Right atrium auricular region (tissue), 2 donors: ENCODE measurements at places on chromosomes 3 and 15. TPM values are rescaled to one million over a fixed set of nuclear protein-coding genes. Genes with fewer than 3 reads are reported as not detected.

DNA sequence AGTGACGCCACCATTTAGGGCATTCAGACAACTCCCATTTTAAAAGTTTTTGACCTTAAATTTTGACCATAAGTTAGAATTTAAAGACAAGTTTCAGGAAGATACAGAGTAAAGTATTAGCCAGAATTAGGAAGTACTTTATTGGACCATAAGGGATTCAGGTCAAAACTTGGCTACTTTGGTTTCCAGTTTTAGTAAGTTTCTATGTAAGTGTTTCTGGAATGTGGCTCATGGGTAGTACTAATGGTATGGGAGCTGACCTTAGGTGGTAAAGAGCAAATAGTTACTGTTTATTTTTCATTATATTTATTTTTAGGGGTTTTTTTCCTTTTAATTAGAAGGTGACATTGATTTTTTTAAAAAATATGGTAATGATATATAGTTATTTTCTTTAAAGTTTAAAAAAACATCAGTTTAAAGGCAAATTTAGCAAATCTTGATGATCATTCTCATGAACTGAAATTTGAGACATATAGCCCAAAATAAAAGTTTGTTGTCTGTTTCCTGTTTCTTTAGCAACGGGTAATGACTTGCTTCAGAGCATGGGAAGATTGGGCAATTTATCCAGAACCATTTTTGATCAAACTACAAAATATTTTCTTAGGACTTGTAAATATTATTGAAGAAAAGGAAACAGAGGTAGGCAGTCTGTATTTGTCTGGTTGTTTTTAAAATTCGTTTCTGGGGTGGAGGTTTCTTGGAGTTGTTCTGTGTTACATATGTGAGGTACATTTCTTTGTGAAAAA, 34.3 kb downstream of the U2SURP start:
- DNase-seq: no peak

DNA sequence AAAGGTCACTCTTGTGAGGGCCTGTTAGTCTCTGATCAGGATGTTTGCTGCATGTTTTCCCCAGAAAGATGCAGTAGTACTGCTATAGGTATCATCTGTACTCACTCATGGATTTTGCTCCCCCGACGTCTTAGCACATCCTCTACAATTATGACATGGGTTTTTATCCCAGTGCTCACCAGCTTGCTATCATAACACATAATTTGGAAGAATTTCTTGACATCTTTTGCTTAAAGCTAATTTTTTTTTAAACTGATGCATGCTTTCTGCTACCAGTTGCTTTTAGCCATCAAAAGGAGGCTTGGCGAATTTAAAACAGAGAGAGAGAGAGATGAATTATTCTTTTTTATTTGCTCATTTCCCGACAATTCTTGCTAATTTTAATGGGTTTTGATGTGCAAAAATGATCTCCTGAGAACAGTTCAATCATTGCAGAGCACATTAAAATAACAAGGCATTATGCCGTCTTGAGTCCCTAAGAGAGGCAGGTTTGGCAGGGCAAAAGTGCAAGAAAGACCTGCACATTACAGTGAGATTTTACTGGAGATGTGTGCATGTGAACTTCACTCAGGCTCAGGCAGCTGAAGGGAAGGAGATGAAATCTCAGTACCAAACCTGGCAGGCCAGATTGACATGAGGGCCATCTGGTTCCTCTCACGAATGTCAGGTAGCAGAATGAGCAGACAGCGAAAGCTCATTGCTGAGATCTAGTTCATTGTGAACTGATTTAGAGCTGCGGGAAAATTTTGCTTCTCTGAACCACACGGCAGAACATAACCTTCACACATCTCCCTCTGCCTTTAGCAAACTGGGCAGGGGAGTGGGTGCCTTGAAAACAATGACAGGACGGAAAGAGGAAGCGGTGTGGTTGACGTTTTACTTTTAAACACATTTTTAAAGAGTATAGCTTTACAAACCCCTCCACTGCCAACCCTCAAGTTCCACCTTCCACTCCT, 25.9 kb upstream of the GOLGA8B start:
- no peak for DNase-seq

The ACTRT3 gene
- total RNA-seq: 0.30 TPM

DNA sequence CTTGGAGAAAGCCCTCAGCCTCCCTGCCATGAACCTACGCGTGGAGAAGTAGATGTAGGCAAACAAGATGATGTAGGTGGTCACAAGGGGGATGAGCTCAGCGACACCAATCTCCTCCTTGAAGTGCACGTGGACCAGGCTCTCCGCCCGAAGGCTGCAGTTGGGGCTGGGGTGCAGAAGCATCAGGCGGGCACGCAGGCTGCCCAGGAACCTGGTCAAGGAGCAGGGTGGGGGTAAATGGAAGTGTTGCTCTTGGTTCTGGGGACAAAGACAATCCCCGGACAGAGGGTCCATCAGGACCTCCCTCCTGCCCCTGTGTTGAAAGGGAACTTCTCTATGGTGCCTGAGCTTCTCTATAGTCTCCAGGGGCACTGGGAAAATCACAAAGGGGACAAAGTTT, 45.1 kb downstream of the PTPN23 start:
- DNase-seq: no peak

The EAF2 gene
- total RNA-seq: 1.6 TPM

DNA sequence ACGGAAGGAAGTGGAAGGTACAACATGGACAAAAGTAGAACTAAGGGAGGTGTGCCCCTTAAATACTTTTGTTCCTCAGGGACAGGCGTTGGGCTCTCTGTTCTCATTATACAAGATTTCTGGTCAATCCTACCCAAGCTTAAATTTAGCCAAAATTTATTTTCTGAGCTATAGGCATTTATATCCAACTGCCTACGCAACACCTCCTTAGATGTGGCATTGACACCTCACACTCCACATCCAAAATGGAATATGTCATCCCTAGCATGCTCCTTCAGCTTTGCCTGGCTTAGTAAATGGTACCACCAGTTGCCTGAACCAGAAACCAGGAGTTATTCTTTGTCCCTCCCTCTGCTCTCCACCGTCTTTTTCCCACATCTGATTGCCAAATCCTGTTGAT, 26.2 kb downstream of the FANCD2OS start:
- DNase-seq: no peak

DNA sequence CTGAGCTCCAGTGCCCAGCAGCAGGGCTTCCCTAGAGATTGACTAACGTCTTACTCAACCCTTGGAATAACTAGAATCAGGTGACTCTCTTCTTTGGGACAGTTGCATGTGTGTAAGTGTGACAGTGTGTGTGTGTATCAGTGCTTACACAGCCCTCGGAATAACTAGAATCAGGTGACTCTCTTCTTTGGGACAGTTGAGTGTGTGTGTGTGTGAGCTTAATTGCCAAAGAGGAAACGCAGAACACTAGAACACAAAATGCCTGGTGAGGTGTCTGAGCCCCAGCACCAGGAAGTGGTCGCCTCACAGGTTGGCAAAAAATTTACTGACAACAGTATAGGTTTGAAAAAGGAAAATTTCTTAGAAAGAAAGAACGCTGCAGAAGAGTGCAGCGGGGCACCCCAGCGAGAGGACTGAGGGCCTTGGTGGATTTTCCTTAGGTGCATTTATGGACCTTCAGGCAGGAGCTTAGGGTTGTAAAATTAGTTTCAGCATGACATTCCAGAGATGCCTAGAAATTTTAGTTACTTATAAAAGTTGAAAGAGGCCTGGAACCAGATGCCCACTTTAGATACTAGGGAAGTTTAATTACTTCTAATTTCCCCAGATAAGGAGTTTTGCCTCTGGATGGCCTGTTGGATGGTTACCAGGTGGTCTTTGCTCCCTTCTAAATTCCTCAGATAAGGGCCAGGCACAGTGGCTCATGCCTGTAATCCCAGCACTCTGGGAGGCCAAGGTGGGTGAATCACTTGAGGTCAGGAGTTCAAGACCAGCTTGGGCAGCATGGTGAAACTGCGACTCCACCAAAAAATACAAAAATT, 3.7 kb upstream of the WDR82 start:
- no peak for DNase-seq

GRCh38 chr15:69090197-69090948, 70.1 kb upstream of the GLCE start:
- DNase-seq: no peak

The SCAANT1 gene
- not detected for total RNA-seq

GRCh38 chr15:56568466-56569167, 103.7 kb upstream of the MNS1 start:
- no peak for DNase-seq

The ACKR4 gene
- total RNA-seq: 3.9 TPM

- DNase-seq: no peak
These were observed 72.0 kb downstream of the AKAP13 start for GRCh38 chr15:85452436-85452835.

GRCh38 chr15:79896634-79897379, at the start of gene MTHFS:
Gene MTHFS, minus strand, starts transcription at chr15:79897014. Its CDS starts 26 bp downstream, at chr15:79896988.
- DNase-seq: peak; percentile 63

The LRRC3B gene
- 0.04 TPM for total RNA-seq

The CDHR4 gene
- total RNA-seq: not detected

- DNase-seq: peak; percentile 94
These were observed at the start of gene TMOD3 for GRCh38 chr15:51829376-51830275. Gene TMOD3, plus strand, starts transcription at chr15:51829653. Its CDS starts 33,232 bp downstream, at chr15:51862885.

GRCh38 chr15:45919806-45920205, 285.0 kb downstream of the SQOR start:
- DNase-seq: no peak

The GPR160 gene
- 0.96 TPM for total RNA-seq

DNA sequence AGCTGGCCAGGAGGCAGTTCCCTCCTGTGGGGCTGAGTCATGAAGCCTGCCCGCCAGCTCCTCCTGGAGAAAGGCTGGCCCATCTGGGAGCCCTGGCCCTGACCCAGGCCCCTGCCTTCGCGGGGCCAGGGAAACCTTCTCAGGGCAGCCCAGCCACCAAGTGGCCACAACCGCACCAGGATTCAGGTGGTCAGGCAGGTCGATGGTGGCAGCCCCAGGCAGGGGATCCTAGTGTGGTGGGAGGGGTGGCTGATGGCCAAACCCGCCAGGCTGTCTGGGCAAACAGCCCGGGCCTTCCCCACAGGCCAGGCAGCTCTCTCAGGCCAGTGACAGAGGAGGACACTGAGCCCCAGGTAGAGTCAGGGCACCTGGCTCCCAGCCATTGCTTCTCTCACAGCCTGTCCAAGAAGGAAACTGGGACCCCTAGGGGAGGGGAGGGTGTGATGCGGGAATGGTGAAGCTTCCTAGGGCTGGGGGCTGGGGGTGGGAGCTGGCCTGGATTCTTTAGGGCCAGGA, 1.2 kb downstream of the TWF2 start:
- peak; percentile 93 for DNase-seq

The CHL1 gene
- total RNA-seq: 36.7 TPM

GRCh38 chr3:29311795-29312194, 30.9 kb downstream of the RBMS3 start:
- no peak for DNase-seq

DNA sequence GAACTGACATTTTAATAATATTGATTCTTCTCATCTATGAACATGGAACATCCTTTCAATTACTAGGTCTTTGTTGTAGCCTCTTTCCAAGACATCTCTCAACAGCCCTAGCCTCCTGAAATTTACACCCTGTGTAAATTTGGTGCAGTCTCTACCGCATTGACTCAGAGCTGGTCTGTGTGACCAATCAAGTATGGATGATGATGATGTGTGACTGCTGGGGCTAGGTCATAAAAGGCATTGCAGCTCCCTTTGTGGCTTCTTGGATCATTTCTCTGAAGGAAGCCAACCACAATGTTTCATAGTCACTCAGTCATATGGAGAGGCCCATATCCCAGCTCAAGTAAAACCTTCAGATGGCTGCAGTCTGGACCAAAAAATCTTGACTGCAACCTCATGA, 62.1 kb upstream of the FAM3D start:
- DNase-seq: no peak

The TRIM42 gene
- not detected for total RNA-seq

- DNase-seq: no peak
These were observed 29.1 kb downstream of the FGD5 start for GRCh38 chr3:14847613-14848541.

DNA sequence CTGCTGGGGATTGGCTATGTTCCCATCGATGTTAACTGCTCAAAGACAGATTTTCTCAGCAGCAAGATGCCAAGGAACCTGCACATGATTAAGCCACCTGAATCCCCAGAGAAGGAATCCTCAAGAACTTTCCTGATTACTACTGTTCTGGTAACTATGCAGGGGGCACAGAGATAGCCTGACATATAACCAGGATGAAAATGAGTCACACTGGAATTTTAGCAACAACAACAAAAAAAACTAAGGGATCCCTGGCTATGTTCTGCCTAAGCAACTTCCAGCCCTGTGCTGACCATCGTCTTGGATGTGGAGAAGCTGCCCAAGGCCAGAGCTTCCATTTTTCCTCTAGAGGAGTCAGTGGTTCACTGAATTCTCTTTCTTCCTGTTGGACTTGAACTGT, 13.8 kb downstream of the RIOX2 start:
- no peak for DNase-seq

DNA sequence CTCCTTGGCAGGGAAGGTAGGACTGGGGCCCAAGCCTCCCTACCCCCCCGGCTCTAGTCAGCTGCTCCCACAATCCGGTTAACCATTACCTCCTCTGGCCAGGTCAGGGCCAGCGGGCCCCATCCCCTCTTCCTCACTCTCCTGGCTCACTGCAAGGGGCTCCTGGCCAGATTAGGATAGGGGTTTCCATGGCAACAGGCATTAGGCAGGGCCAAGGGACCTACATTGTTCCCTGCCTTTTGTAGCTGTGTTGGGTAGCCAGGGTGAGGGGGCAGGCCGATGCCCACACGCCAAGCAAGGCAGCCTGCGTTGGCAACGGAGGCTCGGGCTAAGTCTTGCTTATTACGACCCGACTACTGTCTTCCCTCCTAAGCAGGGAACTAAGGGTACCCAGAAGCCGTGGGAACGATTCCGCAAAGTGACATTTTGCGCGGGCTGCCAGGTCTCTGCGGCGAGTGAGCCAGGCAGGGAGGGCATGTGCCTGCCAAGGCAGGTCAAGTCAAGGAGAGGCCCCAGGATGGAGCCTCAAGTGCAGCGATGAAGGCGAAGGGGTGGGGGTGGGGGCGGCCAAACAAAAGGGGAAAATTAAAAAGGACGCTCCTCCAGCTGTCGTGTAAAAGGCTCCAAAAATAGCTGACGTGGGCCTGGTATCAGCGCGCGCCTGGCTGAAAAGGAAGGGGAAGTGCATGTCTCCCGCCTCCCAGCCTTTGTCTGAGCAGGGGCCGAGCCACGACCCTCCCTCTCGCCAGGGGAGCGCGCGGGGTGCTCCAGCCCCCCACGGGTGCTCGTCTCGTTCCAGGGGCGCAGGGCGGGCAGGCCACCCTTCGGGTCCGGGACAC, 919 bp downstream of the IDH2 start:
- DNase-seq: no peak

The GPR62 gene
- total RNA-seq: 0.82 TPM

DNA sequence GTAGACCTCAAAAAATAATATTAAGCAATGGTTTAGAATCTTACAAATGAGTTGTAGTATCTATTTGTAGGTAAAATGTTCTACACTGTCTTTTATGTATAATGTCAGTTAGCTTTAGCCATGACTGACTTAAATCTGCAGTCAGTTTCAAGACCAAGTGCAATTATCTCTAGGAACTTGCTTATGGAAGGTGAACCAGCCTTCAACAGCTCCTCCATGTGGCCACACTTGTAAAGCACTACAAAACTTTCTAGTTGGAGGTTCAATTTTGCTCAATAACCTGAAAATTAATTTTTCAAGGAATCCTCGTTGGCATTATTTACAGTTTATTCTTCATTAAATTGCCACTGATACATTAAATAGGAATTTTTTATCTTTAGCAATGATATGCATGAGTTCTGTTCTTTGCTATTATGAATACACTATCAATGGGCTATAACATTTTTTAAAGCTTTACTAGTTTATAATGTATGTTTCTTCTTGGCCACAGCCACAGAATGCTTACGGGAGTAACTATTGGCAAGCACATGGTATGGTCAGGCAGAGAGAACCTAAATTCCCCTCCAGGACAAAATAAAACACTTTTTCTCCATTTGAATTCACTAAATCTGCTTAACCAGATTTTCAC, 315.3 kb upstream of the UBE2E2 start:
- no peak for DNase-seq
